ENCODE measurements at places on chromosomes 5 and 9. TPM values are rescaled to one million over a fixed set of nuclear protein-coding genes. Genes with fewer than 3 reads are reported as not detected.

- no peak for DNase-seq
These were observed 52.8 kb downstream of the PRRT1B start for GRCh38 chr9:131598121-131598520.

- DNase-seq, result no peak
These were observed 29.9 kb downstream of the FAM219A start for GRCh38 chr9:34428325-34428958.

GRCh38 chr5:122908662-122909061 is 63.2 kb downstream of the SNX24 start:
- no peak for DNase-seq

DNA sequence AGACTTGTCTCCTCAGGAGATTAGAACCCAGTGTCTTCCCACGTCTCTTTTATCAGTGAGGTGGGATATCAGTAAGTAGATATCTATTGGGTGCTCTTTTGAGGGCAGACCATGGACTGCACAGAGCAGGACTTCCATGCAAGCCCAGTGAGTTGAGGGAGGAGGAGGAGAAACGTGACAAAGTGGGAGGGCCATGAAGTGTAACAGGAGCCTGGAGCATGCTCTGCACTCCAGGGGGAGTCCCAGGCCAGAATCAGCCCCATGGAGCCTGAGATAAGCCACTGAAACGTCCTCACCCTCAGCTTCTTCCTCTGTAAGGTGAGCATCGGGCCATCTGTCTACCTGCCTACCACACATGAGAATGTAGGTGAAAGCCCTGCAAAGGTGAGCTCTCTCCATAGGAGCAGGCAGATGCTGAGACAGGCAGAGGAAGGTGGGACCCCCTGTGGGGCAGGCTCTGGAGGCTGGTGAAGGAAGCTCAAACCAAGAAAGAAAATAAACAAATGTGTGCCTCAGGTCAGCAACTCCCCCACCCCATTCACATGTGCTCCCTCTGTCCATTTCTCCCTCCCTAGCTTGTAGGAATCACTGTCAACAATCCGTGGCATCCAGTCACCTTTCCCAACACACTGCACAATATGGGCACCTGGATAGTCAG is 87.4 kb downstream of the NRG2 start:
- DNase-seq, result no peak

DNA sequence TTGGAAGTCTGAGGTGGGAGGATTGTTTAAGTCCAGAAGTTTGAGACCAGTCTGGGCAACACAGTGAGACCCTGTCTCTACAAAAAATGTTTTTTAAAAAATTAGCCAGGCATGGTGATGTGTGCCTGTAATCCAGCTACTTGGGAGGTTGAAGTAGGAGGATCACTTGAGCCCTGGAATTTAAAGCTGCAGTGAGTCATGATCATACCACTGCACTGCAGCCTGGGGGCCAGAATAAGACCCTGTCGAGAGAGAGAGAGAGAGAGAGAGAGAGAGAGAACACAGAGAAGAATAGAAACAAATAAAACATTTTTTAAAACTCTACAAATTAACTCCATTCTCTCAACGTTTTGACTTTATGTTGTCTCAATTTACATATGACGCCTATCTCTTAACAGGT is 111.8 kb downstream of the BARX1 start:
- DNase-seq, result no peak

Gene BSPRY
- polyA plus RNA-seq, result 4.1 TPM

Gene AJM1
- 0.54 TPM for polyA plus RNA-seq
